ENCODE measurements at places on chromosomes 1 and 21. TPM values are rescaled to one million over a fixed set of nuclear protein-coding genes. Genes with fewer than 3 reads are reported as not detected.

- DNase-seq, result no peak
Measured at GRCh38 chr1:16376971-16377370, 9.9 kb downstream of the SZRD1 start.

GRCh38 chr1:53619367-53620060, 119.5 kb downstream of the GLIS1 start:
- peak; percentile 3 for DNase-seq

The AADACL3 gene
- polyA plus RNA-seq, result not detected

DNA sequence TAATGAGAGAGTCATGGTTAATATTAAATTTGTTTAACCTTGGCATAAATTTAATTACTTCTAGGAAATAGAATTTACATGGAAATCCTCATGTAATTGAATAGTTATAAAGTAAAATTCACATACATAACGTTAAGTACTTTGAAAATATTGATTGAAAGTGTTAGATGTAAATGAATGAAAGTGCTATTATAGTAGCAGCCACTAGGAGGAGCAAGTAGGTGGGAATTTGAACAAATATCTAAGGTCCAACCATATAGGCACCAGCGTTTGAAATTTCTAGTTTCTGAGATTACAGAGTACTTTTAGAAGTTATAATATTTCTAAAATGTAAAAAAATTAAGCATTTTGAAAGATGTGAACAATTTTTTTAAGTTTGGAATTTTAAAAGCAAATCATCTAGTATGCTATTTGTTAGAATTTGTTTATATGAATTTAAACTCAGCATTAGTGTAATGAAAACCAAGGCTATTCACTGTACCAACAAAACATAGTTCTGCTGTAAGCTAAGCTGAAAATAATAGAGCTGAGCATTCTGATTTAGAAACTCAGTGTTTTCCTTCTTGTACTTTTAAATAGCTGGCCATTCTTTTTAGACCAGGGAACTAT, 3.3 kb downstream of the B3GALT2 start:
- no peak for DNase-seq

The TRIM67 gene
- under 0.01 TPM for polyA plus RNA-seq

The RAD54L gene
- 4.2 TPM for polyA plus RNA-seq

GRCh38 chr1:173867141-173867752, 542 bp downstream of the GAS5 start:
- peak; percentile 55 for DNase-seq

The NCF2 gene
- 19.8 TPM for polyA plus RNA-seq

DNA sequence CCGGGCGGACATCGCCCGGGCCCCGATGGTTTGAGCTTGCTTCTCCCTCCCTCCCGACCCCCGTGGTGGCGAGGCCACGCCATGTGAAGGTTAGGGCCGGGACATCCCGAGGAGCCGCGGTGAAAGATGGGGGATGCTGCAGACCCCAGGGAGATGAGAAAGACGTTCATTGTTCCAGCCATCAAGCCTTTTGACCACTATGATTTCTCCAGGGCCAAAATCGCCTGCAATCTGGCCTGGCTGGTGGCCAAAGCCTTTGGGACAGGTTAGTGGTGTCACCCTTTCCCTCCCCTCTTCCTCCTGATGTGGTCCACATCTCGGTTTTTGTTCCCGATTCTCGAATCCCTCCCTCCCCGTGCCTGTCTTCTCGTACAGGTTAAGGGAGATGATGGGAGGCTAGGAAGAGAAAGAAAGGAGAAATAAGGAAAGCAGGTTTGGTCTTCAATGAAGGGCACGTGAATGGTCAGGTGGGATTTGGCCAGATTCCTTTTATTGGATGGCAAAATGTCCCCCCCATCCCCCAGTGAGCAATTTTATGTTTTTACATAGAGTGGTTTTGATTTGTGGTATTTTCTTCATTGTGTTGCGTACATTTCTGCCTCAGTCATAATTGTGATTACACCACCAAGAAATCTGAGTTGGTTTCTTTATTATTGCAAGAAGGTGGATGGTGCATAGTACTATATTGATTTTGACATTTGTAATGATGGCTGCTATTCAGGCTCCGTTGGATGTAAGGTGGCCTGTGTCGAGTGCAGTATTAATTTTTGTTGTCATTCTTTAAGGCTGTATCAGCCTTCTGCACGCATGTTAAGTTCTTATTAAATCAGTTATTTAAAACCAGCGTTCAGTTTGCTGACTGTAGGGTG, 1.2 kb downstream of the CAMSAP2 start:
- no peak for DNase-seq

The FCN3 gene
- polyA plus RNA-seq, result 0.50 TPM

DNA sequence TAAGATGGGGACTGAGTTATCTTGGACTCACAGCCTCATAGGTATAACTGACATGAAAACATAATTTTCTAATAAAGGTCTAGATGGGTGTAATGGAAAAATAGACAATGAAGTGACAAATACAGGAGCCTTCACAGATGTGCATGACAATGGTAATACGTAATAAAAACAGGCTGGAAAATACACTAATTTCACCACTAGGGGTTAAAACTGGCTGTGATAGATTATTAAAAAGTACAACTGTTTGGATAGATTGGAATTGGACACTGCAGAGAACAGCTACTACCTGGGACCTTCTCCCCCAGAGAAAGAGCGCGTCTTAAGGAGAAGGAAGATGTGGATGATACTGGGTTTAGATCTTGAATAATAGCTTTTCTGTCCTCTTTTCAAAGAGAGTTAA, 9.8 kb downstream of the KAZN start:
- no peak for DNase-seq

GRCh38 chr1:116574581-116575291, 3.9 kb upstream of the CD58 start:
- no peak for DNase-seq

The C1orf35 gene
- polyA plus RNA-seq, result 3.6 TPM

The ROR1 gene
- polyA plus RNA-seq, result 4.0 TPM

The FAM20B gene
- polyA plus RNA-seq, result 22.5 TPM

GRCh38 chr1:192861860-192862259, 53.0 kb downstream of the RGS2 start:
- no peak for DNase-seq

GRCh38 chr21:25931765-25932164, 197.0 kb downstream of the GABPA start:
- DNase-seq, result no peak

The FCMR gene
- 1.3 TPM for polyA plus RNA-seq

- DNase-seq, result no peak
Measured at GRCh38 chr1:81232420-81232819, 568.3 kb upstream of the ADGRL2 start.

The DARS2 gene
- polyA plus RNA-seq, result 3.6 TPM

DNA sequence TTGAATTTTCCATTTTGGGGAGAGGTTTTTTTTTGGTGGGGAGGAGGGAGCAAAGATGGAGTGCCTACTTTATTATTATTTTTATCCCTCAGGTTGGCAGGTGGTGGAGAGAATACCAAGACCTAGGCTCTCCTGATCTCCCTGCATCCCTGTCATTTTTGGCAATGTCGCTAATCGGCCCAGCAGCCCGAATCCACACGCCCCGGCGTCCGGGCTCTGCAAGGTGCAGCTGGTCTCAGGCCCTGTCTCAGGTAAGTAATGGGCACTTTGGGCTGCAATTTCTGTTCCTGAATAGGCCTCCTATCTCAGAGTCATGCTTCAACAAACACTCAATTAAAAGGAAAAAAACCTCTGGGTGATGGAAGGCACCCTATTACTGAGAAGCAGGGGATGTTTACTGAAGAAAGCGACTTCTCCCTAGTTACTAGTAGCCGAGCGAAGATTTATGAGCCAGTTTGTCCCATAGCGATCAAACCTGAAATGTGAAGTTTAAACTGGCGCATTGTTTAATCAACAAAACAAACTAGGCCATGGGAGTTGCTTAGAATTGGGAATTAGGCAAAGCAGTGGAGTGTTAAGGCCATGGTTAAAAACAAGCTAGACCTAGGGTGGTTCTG, 137.8 kb downstream of the RWDD3 start:
- no peak for DNase-seq

DNA sequence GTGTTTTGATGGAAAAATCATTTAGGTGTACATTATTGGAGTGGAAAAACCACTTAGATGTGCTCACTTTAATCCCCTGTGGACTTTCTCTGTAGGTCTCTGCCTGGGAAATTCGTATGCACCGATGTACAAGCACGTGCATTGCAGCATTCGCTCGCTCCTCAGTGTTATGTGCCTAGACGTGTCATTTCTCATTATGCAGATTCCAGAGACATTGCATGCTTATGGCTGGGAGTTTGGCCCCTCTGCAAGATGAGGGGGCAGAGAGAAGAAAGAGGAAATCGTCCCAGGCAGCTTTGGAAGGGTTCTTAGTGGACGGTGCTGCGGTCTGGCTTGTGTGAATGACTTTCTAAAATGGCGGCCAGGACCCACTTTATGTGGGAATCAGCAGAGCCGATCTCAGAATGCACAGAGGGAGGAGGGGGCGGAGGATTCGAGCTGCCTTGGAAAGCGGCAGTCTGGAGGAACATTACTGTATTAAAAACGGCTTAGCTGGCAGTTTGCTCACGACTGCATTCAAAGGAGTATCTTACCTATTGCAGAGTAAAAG, 2.3 kb downstream of the SPEN start:
- DNase-seq, result no peak

DNA sequence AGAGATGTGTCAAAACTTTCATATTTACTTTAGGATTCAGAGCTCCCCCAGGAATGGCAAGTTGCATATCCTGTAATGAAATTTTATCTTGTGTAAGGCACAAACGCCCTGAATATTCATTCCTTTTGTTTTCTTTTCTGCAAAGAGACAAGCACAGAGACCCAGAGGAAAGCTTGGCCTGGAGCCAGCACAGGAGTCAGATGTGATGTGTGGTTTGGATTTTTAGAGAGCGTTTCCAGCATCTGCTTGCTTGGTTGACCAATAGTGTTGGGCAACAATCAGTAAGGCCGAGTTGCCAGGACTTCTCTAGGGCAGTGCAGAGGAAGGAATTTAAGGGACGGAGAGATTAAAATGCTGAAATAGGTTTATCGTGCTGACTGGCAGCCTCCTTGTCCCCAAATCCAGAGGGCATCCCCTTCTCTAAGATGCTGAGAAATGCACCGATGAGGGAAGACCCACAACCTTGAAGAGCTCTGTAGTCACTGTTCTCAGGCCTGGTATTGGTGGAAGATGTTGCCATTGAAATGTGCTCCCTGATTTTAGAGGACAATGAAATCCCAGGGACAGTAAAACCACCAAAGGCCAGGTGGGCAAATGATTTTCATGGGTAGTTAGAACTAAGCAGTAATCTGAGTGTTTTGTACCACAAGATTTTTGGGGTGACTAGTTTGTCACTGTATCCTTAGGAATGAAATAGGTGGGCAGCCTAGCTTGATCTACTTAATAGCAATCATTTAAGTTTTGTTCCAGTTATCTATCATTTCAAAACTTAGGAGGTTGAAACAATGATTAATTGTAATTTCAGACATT, 37.9 kb upstream of the RHOU start:
- peak; percentile 80 for DNase-seq

The PTPRF gene
- 21.7 TPM for polyA plus RNA-seq

Data from aorta (tissue), 5 donors.